Activated T-cell treated with anti-CD3 and anti-CD28 coated beads, Interleukin-2, amount 50 U/mL, for 24 hours (primary cell): ENCODE measurements at places on chromosomes 5 and 9.

GRCh38 chr5:78550891-78551290 is 97.7 kb downstream of the LHFPL2 start:
- no peak for DNase-seq

DNA sequence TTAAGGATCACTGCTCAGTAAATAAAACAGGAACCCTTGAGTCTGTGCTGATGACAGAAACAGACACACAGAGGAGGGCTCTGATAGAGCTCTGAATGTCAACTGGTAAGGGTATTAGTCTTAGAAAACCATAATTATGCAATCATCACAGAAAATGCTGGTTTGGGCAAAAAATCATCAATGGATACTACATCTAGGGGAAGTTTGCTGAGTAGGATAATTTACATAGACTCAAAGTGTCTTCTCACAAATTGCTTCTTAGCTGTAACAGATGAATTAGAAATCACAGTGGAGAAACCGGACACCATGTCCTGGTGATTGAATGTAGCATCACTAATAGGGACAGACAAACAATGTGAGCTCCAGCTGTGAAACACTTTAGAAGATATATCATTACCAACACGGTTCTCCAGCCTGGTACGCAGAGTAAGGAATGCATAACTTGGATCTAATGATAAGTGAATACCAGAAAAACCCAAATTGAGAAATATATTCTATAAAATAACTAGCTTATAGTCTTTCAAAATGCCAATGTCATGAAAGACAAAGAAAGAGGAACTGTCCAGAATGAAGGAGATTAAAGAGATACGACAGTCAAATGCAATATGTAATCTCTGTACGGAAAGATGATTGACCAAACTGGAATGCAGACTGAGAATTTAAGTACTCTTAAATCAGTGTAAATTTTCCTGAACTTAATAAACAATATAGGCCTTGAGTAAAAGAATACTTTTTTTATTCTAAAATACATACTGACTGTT is 17.3 kb downstream of the CHD1 start:
- DNase-seq: no peak

GRCh38 chr5:100890461-100891008 is 12.5 kb downstream of the ST8SIA4 start:
- no peak for DNase-seq

GRCh38 chr5:52007230-52007858 is 624.1 kb downstream of the ISL1 start:
- no peak for DNase-seq

DNA sequence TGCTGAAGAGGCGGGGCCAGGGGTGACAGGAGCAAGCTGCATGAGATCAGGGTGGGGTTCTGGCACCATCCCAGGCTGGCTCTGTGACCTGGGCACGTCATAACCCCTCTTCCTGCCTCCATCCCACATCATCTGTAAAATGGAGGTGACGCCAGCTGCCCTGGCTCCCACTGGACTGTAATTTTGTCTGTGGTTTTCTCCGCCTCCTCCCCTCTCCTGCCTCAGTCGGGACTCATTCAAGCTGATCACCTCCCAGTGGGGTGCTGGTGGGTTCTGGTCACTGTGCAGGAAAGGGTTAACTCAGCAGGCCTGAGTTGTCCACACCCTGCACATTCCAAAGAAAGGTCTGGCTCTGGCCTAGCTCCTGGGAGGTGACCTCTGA is 128.2 kb downstream of the RXRA start:
- DNase-seq: no peak
